ENCODE measurements at places on chromosomes 11 and 22.

DNA sequence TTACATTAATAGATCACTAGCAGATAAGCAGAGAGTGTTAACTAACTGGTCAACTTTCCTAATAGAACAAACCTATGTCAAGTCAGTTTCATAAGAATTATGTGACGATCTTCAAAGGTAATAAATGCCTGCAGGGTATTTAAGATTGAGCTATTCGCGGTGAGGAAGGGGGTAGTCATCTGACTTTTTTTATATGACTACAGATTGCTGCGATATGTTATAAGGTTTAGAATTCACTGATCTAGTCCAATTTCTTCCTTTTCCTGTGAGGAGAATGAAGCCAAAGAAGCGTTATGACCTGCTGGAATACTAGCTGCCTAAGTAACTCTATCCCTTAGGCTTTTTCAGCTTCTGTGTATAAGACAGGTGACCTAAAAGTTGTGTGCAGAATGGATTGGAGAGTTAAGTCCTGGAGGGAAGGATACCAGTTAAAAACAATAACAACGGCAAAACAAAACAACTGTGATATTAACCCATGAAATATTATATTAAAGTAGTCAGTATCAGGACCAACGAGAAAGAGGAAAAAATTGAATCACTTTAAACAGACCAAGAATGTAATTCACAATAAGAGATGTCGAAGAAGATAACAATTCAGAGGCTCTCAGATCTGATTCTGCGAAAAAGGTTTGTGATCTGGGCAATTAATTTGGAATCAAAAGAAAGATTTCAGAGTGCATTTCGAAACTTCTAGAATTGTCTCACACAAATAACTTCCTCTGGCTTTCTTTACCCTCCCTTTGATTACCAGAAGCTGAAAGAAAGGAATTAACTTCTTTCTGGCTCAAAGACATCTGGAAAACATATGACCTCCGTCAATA is 630 bp downstream of the CASP4 start:
- no peak for DNase-seq

- DNase-seq, result no peak
Measured at GRCh38 chr11:130999086-130999485, 82.8 kb upstream of the SNX19 start.

- no peak for DNase-seq
Measured at GRCh38 chr11:104057908-104058307, 21.5 kb downstream of the DDI1 start.

DNA sequence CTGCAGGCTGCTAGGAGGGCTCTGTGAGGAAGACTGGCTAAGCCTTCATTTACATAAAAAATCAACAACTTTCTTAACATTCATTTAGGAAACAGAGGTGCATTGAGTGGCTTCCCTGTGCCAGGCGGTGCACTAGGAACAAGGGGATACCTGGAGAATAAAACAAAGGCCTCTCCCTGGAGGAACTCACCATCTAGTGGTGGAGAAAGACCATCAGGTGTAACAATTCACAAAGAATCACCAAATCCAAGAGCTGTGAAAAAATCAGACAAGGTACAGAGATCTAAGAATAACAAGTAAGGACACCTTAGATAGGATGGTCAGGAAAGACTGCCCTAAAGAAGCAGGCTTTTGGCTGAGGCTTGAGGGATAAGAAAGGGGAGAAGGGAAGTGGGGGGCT is 40.3 kb downstream of the CSNK2A3 start:
- no peak for DNase-seq

DNA sequence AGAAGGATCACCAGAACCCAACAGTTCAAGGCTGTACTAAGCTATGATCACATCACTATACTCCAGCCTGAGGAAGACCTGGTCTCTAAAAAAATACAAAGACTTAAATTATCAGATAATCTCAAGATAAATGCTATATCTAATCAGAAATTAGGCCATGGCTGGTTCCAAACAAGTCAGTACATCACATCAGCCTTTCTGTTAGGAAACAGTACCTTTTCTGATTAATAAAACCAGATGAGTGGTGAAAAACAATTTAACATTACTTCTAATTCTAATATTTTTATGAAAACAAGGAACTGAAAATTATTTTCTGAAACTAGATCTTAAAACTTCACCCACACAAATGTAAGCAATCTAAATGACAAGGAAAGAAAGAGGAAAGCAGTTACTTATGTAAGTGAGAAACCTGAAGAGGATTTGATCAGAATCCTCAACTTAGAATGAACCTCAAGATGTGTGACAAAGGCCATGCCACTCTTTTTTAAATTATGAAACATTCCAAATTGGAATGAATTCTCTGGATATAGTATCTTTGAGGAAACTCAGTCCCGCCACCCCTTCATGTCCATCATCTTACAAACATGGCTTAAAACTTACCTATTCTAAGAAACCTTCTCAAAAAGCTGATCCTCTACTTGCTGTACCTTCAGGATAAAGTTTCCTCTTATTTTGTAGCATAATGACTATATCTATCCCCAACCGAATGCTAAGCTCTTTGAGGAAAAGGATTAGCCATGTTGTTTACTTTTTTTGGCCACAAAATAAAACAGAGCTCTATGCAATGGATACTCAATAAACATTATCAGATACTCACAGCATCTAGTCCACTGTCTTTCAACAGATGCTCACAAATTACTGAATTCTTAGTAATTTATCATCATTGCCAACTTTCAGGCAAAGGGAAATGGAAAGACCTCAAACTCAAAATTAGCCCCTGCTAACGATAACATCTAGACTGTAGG is 132.0 kb downstream of the MRTFA start:
- DNase-seq, result no peak

DNA sequence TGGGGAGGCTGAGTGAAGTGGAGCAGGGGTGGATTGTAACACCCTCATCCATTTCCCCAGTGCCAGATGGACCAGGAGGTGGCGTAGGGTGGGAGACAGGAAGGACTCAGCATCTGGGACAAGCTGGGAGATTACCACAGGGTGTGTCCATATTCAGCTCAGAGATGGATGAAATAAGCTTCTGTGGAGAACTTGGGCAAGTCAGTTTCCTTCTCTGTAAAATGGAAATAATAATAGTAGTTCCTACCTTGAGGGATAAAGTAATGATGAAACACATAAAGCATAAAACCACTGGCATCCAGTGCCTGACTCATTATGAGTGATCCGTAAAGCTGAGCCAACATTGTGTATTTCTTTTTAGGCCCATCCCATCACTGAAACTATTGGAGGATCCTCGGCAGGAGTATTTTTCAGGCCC is 607 bp upstream of the ROBO4 start:
- DNase-seq, result no peak

GRCh38 chr11:117831661-117832415 is 7.3 kb upstream of the FXYD2 start:
- DNase-seq, result no peak

Measured in NCI-H1105 treated with DMSO at 0.1 percent for 48 hours (cell line).